Sigmoid colon (tissue), 7 donors: ENCODE measurements at places on chromosomes 11 and 22. TPM values are rescaled to one million over a fixed set of nuclear protein-coding genes. Genes with fewer than 3 reads are reported as not detected.
A peak's percentile ranks its signal among the peaks of the same experiment; 100 is the strongest.

Gene SPDYC
- total RNA-seq: not detected

Gene EMID1
- 0.36 TPM for total RNA-seq

Gene NLRP14
- not detected for total RNA-seq

Gene UBASH3B
- total RNA-seq: 2.1 TPM

Gene RFPL1
- total RNA-seq: not detected

Gene SAA1
- total RNA-seq: 68.8 TPM

Gene MPEG1
- total RNA-seq: 11.7 TPM

Gene BRSK2
- total RNA-seq: 1.8 TPM

GRCh38 chr11:134905517-134905916, 493.5 kb upstream of the B3GAT1 start:
- H3K36me3 ChIP-seq: no peaks in the 10 kb centered on the region
- DNase-seq: no peak
- H3K4me1 ChIP-seq: peaks cover 14% of the 10 kb centered on the region
- H3K27ac ChIP-seq: no peak overlapping the region
- peaks cover 3% of the 10 kb centered on the region for H3K27me3 ChIP-seq

GRCh38 chr11:23688835-23689234, 808.0 kb upstream of the LUZP2 start:
- DNase-seq: no peak
- H3K27ac ChIP-seq: no peak overlapping the region
- H3K4me1 ChIP-seq: no peaks in the 10 kb centered on the region
- no peaks in the 10 kb centered on the region for H3K36me3 ChIP-seq
- H3K27me3 ChIP-seq: no peaks in the 10 kb centered on the region

DNA sequence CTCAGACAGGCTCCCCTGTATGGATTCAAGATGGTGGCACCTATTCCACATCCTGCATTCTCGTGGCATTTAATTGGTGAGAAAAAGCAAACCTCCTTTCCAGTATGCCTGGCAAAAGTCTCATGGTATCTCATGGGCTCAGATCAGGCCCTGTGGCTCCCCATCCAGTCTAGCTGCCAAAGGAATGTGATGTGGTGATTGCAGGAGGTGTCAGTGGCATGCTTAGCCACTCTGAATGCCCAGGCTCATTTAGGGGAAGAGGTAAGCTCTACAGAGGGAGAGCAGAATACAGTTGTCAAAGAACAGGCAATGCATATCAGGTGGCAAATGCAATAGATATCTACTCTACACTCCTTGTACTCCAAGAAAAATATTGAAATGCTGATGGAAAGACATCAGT, 146.7 kb downstream of the SPATA19 start:
- no peaks in the 10 kb centered on the region for H3K27me3 ChIP-seq
- no peak for DNase-seq
- no peak overlapping the region for H3K4me3 ChIP-seq
- no peaks in the 10 kb centered on the region for H3K36me3 ChIP-seq
- no peaks in the 10 kb centered on the region for H3K4me1 ChIP-seq

DNA sequence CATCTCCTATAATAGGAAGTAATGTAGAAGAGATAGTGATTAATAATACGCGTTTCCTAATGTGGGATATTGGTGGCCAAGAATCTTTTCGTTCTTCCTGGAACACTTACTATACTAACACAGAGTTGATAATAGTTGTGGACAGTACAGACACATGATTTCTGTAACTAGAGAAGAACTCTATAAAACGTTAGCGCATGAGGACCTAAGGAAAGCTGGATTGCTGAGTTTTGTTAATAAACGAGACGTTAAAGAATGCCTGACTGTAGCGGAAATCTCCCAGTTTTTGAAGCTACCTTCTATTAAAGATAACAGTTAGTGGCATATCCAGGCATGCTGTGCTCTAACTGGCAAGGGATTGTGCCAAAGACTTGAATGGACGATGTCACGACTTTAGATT, 83.3 kb downstream of the GGT1 start:
- DNase-seq: no peak
- H3K27me3 ChIP-seq: peaks cover 40% of the 10 kb centered on the region
- H3K4me3 ChIP-seq: no peak overlapping the region
- H3K4me1 ChIP-seq: peaks cover 6% of the 10 kb centered on the region
- H3K27ac ChIP-seq: no peak overlapping the region
- no peaks in the 10 kb centered on the region for H3K36me3 ChIP-seq

DNA sequence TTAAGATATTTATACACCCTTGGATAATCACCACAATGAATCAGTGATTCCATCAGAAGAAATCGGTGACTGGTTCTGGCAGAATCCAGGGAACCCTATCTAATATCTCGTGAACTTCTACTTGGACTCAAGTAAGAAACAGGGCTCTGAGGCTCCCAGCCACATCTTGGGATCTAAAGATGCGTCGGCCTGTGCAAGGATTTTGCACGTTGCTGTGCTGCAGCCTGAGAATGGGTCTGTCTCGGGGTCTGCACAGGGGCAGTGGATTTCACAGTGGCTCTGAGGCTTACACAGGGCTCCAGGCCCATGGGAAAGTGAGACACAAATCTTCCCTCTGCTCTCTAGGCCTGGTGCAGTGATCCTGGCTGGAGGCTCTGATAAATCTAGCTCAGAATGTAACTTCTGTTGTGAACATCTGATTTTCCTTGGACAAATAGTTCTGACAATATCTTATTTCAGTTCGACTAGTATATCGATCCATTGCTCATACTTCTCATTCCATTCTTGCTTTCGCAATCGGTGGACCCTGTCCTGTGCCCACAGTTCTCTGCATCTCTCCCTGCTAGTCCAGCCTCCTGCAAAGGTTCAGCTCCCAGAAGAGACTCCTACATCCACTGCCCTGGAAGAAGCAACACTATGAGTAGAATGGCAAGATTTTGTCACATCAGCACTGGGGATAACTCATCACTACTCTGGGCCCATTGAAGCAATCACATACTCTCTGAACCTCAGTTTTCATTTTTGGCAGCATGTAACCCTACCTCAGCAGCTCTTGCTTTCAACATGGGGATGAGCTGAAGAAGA, 105.5 kb upstream of the TOP3B start:
- H3K36me3 ChIP-seq: no peaks in the 10 kb centered on the region
- DNase-seq: no peak
- H3K27me3 ChIP-seq: no peaks in the 10 kb centered on the region
- no peak overlapping the region for H3K27ac ChIP-seq

- H3K36me3 ChIP-seq: peaks cover 28% of the 10 kb centered on the region
- H3K27me3 ChIP-seq: no peaks in the 10 kb centered on the region
- DNase-seq: no peak
Observed at GRCh38 chr11:74870485-74870884, 78.4 kb downstream of the XRRA1 start.

DNA sequence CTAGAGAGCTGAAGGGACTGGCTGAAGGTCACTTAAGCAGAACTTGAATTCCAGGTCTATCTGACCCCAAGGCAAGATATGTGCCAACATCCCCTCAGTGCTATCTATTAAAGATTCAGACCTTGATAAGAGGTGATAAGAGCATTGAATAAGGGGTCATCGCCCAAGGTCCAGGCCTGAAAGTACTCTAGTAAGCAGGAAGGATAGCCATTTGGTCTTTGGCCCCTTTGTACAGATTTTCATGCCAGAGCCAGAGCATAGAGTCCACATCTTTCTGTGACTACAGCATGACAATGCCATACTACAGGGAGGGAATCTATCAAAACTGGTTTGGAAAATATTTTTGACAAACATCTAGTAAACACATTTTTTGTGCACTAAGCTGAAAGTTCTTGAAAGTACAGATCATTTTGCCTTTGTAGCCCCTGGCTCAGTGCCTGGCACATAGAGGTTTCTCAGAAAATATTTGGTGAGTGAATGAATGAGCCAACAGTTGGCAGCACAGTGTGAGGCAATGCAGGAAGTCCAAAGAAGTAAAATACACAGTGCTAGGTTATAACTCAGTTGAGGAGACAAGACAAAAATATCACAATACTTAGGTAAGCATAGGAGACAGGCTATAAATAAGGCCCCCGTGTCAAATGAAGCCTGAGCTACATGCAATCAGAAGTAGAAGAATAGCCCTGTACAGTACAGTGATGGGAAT, 15.1 kb upstream of the RRAS2 start:
- H3K36me3 ChIP-seq: no peaks in the 10 kb centered on the region
- H3K4me1 ChIP-seq: no peaks in the 10 kb centered on the region
- H3K27me3 ChIP-seq: no peaks in the 10 kb centered on the region
- peak overlapping the region; percentile 50 for H3K27ac ChIP-seq

- no peak for DNase-seq
- H3K36me3 ChIP-seq: peaks cover 59% of the 10 kb centered on the region
- no peak overlapping the region for H3K4me3 ChIP-seq
- H3K27me3 ChIP-seq: no peaks in the 10 kb centered on the region
Observed at GRCh38 chr11:120482149-120482548, 29.4 kb upstream of the GRIK4 start.

- peaks cover 23% of the 10 kb centered on the region for H3K36me3 ChIP-seq
- DNase-seq: no peak
- no peak overlapping the region for H3K4me3 ChIP-seq
- no peak overlapping the region for H3K27ac ChIP-seq
Observed at GRCh38 chr22:40432625-40433024, 62.2 kb downstream of the SGSM3 start.

DNA sequence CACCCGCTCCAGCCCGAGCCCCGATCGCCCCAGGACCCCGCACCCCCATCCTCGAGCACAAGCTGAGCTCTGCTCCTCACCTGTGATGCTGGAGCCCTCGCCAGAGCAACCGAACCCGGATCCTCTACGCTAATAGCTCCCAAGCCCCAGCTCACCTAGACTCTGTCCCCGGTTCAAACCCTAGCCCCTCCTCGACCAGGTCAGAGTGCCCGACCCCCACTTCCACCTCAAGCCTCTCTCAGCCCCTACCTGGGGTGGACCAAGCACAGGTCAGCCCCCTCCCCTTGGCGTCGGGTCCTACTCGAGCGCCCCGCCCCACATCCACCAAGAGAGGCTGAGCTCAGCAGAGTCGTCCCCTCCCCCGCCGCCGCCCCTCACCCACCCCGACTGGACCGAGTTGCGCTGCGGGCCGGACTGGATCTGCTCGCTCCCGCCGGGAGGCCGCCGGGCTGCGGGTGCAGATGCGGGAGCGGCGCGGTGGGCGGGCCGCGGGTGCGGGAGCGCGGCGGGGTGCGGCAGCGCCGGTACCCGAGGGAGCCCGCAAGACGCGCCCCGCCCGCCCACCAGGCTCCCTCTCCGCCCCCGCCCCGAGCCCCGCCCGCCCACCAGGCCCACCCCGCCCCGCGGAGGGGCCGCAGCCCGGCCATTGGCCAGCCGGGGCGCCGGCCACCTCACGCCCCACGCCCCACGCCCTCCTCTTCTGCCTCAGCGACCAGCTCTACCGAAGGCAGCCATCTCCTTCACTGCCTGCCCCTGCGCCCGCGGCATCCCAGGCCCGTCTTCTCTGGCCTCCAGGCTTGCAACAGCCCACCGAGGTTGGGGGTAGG, 577 bp upstream of the DKK3 start:
- H3K36me3 ChIP-seq: no peaks in the 10 kb centered on the region
- peak; percentile 76 for DNase-seq
- no peaks in the 10 kb centered on the region for H3K27me3 ChIP-seq
- H3K27ac ChIP-seq: peak overlapping the region; percentile 60

GRCh38 chr22:35454416-35455054, 54.6 kb downstream of the MCM5 start:
- no peak overlapping the region for H3K27ac ChIP-seq
- no peaks in the 10 kb centered on the region for H3K4me1 ChIP-seq
- no peak overlapping the region for H3K4me3 ChIP-seq
- H3K27me3 ChIP-seq: no peaks in the 10 kb centered on the region
- no peak for DNase-seq

- no peak overlapping the region for H3K4me3 ChIP-seq
- no peak overlapping the region for H3K27ac ChIP-seq
- no peaks in the 10 kb centered on the region for H3K36me3 ChIP-seq
- no peaks in the 10 kb centered on the region for H3K4me1 ChIP-seq
Observed at GRCh38 chr11:31997955-31998354, 92.9 kb upstream of the RCN1 start.

- DNase-seq: no peak
- no peak overlapping the region for H3K27ac ChIP-seq
- no peaks in the 10 kb centered on the region for H3K27me3 ChIP-seq
- no peaks in the 10 kb centered on the region for H3K36me3 ChIP-seq
Observed at GRCh38 chr11:119909077-119909476, 180.1 kb upstream of the NECTIN1 start.

DNA sequence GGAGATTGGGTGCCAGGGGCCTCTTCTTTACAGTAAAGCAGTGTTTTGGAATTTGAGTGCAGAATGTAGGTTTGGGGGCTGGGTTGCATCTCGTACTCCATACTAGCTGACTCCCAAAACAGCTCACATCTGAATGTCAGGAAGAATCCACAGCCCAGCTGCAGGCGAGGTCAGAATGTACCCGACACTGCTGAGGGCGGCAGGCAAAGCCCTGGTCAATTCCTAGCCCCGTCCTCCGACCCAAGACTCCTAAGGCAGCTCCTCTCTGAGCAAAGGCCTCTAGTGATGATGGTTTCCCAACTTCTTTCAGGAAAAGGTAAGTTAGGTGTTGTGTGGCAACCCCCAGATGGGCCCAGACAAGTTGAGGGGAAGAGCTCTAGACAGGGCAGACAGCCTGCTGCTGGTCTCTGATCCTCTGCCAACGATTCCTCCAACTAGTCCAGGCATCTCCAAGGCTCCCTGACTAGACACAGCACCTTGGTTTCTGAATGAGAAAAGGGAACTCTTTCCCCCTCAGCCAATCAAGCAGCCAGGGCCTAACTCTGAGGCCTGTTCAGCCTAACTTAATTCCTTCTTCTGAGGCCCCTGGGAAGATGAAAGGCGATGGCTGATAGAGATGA, 8.6 kb downstream of the LARGE2 start:
- no peak overlapping the region for H3K27ac ChIP-seq
- no peak for DNase-seq
- no peak overlapping the region for H3K4me3 ChIP-seq
- H3K27me3 ChIP-seq: peaks cover 3% of the 10 kb centered on the region

DNA sequence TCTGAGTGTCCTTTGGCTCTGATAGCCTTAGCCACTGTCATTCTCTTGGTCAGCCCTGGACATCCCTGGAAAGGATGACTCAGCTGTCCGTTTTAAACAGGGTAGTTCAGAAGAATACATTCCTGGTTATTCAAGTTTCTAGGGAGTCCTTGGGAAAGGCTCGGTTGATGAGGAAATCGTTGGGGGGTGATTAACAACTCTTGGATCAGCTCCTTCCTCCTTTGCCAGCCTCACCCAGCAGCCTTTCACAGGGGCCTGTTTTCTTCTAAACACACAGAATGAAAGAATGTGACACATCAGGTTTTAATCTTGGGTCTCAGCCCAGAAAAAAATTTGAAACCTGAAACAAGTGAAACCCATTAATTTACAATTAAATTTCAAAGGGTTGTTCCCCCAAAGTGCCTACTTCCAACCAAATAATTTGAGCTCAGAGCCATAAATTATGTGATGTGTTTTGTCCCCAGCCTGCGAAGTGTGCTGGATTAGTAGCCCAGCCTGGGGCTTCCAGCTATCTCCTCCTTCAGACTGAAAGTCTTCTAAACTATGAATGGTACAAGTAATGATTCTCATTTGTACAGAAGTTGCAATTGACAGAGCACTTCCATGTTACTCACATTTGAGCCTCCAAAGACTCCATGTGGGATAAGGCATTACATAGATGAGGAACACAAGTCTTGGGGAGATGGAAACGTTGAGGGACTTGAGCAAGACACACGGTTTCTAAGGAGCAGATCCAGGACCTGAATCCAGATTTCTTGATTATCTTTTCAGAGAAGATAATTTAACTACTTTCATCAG, 19.3 kb upstream of the MRGPRX2 start:
- no peak overlapping the region for H3K4me3 ChIP-seq
- DNase-seq: no peak
- H3K4me1 ChIP-seq: peaks cover 9% of the 10 kb centered on the region
- no peaks in the 10 kb centered on the region for H3K36me3 ChIP-seq
- no peaks in the 10 kb centered on the region for H3K27me3 ChIP-seq
